ENCODE measurements at places on chromosomes 5 and 9.
A peak's percentile ranks its signal among the peaks of the same experiment; 100 is the strongest.

DNA sequence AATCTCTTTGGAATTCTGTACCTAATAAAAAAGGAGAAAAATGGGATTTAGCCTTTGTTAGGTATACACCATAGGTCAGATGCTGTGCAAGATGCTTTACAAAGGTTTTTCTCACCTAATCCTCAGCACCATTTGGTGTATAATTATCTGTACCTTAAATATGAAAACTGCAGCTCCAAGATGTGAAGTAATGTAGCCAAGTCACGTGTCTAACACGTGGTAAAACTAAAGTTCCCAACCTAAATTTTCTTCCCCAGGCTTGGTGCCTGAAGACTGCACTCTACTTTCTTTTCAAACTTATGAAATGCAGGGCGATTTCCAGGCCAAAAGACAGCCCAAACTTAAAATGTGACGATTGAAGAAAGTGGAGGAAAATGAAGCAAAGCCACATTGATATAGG is 125.8 kb downstream of the CDH6 start:
- no peak for DNase-seq

DNA sequence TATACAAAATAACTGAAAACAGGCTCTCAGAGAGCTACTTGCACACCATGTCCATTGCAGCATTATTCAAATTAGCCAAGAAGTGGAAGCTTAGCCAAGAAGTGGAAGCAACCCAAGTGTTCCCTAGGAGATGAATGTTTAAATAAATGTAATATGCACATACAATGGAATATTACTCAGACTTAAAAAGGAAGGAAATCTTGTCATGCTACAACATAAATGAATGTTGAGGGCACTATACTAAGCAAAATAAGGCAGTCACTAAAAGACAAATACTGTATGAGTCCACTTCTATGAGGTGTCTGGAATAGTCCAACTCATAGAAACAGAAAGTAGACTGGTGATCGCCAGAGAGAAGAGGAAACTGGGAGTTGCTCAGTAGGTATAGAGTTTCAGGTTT is 438.1 kb downstream of the MAT2B start:
- DNase-seq, result no peak

GRCh38 chr5:180328296-180329137 is 24.6 kb downstream of the GFPT2 start:
- peak; percentile 83 for DNase-seq

- DNase-seq, result peak; percentile 72
These were observed 32.1 kb downstream of the PTPA start for GRCh38 chr9:129143031-129143927.

GRCh38 chr9:98579700-98580099 is 129.0 kb downstream of the GABBR2 start:
- DNase-seq, result no peak

GRCh38 chr5:10761933-10762775 is 1.1 kb upstream of the DAP start:
- DNase-seq, result no peak

GRCh38 chr9:88880199-88880598 is 111.1 kb upstream of the S1PR3 start:
- no peak for DNase-seq

GRCh38 chr9:89527084-89527483 is 29.2 kb upstream of the SEMA4D start:
- DNase-seq, result no peak

DNA sequence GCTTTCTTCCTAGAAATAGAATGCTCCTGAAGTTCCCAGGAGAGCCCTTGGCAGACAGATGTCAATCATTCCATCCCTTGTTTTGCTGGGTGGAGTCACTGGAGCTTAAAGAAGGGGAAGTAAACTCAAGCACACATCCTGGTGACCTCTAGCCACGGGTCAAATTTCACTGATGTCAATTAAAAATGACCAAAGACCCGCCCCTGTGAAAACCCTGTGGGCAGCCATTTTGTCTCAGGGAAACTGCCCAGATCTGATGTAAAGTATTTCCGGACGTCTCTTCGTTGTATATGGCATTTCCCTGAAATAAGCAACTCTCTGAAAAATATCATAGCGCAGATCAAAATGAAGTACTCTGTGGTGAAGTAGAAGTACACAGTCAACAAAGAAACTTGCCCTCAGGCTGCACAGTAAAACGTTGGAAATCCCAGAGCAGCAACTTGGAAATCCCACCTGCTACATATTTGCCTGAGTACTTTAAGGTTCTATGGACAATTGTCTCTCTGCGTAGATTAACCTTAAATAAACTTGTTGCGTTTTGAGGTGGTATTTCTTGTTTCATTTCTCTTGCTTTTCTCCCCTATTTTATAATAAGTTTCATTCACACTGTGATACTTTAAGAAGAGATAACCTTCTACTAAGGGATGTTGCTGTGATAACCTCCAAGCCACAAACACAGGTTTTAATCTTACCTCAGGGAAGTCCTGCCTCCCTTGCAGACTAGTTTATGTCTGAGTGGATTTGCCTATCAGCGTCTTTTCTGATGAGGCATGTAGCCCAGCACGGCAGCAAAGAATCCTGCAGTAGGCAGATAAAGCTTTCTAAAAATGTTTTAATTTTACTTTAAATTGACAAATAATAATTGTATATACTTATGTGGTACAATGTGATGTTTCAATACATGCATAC is 60.9 kb upstream of the PIP5K1B start:
- DNase-seq, result no peak

All from activated CD4-positive, alpha-beta T cell treated with anti-CD3 and anti-CD28 coated beads, Interleukin-2, amount 50 U/mL, for 4 hours (primary cell).